ENCODE measurements at places on chromosomes 12 and 14.

DNA sequence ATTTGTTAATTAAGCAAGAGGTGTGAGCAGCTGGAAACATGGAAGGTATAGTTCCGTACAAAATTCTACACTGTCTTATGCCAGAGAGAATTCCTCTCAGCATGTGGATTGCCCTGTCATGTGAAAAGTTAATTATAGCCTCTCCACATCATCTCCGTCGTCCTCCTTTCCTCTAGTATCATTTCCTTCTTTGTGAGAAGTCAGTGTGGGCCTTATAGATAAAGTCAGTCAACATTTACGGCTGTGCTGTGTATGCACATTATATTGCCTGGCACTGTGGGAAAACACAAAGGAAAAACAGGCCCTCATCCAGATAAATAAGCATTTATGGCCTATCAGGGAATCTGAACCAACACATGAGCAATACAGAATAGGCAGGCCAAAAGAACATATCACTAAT is 236.6 kb downstream of the SEC23A start:
- peaks cover 18% of the 10 kb centered on the region for H3K4me1 ChIP-seq
- DNase-seq: no peak
- peaks cover 2% of the 10 kb centered on the region for H3K27me3 ChIP-seq
- no peaks in the 10 kb centered on the region for H3K36me3 ChIP-seq

GRCh38 chr12:94560431-94561221 is 89.7 kb downstream of the TMCC3 start:
- no peak overlapping the region for H3K27ac ChIP-seq
- H3K4me1 ChIP-seq: peaks cover 8% of the 10 kb centered on the region
- no peak for DNase-seq
- H3K27me3 ChIP-seq: peaks cover 12% of the 10 kb centered on the region
- peaks cover 3% of the 10 kb centered on the region for H3K36me3 ChIP-seq
- no peak overlapping the region for H3K4me3 ChIP-seq

- no peak overlapping the region for H3K27ac ChIP-seq
- DNase-seq: no peak
- peaks cover under 1% of the 10 kb centered on the region for H3K27me3 ChIP-seq
- H3K36me3 ChIP-seq: no peaks in the 10 kb centered on the region
- H3K4me1 ChIP-seq: peaks cover 31% of the 10 kb centered on the region
Observed at GRCh38 chr12:12510141-12510540, 52.5 kb downstream of the DUSP16 start.

- H3K36me3 ChIP-seq: no peaks in the 10 kb centered on the region
- no peaks in the 10 kb centered on the region for H3K27me3 ChIP-seq
- H3K27ac ChIP-seq: no peak overlapping the region
- peaks cover 2% of the 10 kb centered on the region for H3K4me1 ChIP-seq
Observed at GRCh38 chr14:53652068-53652467, 304.6 kb downstream of the BMP4 start.
